ENCODE measurements at places on chromosomes 11 and 22.

GRCh38 chr11:373716-374551 lies 4.6 kb downstream of the B4GALNT4 start:
- DNase-seq = no peak

GRCh38 chr11:28739489-28740280 lies 631.5 kb downstream of the METTL15 start:
- DNase-seq = no peak

GRCh38 chr22:16970446-16970845 lies 37.6 kb downstream of the GAB4 start:
- no peak for DNase-seq

DNA sequence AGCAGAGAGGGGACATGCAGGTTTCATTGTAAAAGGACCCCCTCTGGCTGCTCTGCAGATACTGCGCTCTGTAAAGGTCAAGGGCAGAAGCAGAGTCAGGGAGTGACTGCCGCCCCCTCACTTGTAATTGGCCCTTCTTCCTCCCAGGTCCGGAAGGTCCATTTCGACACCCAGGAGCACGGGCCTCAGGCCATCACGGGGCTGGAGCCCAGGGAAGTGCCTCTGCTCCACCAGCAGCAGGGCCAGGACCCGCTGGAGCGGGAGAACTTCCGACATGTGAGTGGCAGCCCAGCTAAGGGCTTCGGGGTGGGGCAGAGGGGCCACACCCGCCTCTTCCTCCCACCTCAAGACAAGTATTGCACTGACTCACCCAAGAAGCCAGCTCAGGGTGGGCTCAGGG lies 24.0 kb upstream of the LRRC10B start:
- DNase-seq = no peak

- DNase-seq = peak; percentile 26
Measured at GRCh38 chr11:65210748-65211147, 29.0 kb downstream of the CAPN1 start.

Data from activated CD8-positive, alpha-beta memory T cell treated with anti-CD3 and anti-CD28 coated beads, Interleukin-2, amount 50 U/mL, for 48 hours (primary cell).